ENCODE measurements at places on chromosomes 11 and 22.
A peak's percentile ranks its signal among the peaks of the same experiment; 100 is the strongest.

DNA sequence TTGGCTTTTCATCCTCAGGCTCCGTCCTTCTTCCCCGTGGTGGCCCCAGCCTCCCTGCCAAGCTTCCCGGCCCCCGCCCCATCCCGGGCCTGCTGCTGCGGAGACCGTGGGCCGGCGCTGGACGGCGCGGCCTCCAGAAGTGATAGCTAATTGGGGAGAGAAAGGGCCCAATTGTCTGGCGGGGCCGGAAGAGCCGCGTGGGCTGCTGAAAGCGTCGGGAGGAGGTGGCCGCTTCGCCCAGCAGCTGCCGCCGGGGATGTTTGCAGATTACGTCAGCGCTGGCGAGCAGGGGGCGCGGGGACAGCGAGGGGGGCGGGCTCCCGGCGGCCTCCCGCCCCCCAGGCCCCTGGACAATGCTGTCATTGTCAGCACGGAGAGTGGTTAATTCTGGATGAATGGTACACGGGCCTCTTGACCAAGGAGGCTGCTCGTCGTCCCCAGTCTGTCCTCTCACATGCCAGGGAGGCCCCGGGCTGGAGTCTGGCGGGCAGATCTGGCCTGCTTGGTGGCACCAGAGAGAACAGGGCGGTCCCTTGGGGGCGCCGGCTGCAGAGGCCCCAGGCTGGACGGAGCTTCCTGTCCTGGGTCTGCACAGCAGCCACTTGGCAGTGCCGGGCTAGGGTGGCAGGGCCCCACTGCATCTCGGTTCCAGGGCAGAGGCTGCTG, 1.6 kb downstream of the SMIM38 start:
- no peak for DNase-seq

GRCh38 chr11:123054301-123055065, 7.5 kb downstream of the HSPA8 start:
- peak; percentile 80 for DNase-seq

- peak; percentile 42 for DNase-seq
Measured at GRCh38 chr11:108973402-108974162, 308.7 kb downstream of the DDX10 start.

DNA sequence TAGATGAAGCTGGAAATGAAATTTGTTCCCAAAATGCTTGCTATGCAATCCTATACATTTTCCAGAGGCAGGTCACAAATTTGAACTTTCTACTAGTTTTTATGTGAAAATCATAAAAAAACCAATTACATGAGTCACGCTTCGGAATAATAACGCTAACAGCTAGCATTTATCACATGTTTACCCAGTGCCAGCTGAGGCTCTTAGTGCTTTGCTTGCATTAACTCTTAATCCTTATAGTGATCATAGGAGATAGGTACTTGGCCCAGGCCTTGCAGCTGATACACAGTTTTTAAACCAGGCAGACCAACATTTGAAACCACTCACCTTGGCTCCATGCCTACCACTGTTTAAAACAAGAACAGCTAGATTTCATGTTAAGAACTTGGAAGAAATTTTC, 131.8 kb upstream of the RAG2 start:
- DNase-seq: no peak

DNA sequence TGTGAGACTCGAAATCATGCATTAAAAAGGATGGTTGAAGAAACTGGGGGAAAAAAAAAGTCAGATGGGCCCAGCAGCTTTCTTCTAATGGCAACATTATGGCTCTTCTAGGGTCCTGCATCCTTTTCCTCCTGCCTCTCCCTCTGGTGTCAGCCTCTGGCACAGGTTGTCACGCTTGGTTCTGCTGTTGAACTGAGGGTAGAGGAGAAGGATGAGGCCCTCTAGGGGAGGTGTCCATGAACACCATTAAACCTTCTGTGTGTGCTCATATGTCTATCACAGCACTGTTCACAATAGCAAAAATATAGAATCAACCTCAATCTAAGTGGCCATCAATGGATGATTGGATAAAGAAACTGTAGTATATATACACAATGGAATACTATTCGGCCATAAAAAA, 36.0 kb downstream of the BUD13 start:
- peak; percentile 25 for DNase-seq

DNA sequence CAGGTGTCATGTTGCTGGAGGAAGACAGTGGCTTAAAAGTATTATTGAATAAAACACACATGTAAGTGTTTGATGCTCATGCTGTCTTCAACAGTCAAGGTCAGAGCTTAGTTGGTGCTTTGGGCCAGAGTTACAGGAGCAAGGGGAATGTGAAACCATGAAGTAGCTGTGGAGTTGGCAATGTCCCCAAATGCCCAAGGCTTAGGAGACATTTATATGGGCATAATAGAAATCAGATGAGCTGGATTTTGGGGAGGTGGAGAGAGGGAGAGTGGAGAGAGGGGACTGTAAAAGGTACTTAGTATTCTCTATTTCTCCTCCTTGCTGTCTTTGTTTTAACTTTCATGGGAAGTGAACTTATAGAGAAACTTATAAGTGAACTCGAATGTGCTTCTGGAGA, 407.8 kb downstream of the ETS1 start:
- DNase-seq: no peak

DNA sequence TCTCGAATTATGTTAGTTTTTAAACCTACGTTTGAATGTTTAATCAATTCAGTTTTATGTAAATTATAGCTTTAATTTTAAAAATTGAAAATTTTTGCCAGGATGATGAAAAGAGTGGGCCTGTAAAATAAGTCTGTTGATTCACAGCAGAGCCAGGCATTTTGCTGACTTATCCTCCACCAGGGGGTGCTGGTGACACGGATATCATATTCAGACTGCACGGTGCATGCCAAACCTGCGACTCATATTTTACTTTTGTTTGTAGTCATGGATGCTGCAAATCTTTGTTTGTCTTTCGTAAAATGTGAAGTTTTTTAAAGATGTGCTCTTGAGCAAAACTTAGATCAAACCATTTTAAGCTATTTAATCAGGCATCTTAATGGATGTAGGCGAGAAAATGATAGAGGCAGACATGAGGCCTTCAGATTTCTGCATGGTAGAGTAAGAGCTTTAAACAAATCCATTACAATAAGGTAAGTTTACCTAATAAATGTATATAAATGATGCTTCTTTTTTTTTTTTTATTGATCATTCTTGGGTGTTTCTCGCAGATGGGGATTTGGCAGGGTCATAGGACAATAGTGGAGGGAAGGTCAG, 3.6 kb upstream of the OR8B3 start:
- DNase-seq: peak; percentile 83

- DNase-seq: no peak
Measured at GRCh38 chr11:85123752-85124231, 503.4 kb downstream of the DLG2 start.

- DNase-seq: no peak
Measured at GRCh38 chr11:91840640-91841240, 383.9 kb upstream of the FAT3 start.
